ENCODE measurements at places on chromosomes 11 and 22.

GRCh38 chr11:83122766-83123165 lies 34.2 kb upstream of the PCF11 start:
- DNase-seq, result no peak

DNA sequence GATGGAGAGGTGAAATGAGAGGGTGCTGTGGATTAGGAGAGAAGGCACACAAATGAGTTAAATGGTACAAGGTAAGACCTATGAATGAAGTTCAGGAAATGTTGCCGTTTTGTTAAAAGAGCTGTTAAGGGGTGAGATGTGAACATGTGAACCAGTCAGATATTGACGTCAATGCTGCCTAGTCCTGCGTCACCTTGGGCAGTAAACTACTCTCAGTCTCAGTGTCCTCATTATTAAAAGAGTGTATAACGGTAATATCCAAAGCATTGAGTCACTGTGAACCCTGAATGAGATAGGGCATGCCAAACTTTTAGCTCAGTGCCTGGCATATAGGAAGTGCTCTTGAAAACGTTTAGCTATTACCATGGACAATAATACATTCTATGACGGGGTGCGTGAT lies 32.4 kb upstream of the SORL1-AS1 start:
- DNase-seq, result no peak

DNA sequence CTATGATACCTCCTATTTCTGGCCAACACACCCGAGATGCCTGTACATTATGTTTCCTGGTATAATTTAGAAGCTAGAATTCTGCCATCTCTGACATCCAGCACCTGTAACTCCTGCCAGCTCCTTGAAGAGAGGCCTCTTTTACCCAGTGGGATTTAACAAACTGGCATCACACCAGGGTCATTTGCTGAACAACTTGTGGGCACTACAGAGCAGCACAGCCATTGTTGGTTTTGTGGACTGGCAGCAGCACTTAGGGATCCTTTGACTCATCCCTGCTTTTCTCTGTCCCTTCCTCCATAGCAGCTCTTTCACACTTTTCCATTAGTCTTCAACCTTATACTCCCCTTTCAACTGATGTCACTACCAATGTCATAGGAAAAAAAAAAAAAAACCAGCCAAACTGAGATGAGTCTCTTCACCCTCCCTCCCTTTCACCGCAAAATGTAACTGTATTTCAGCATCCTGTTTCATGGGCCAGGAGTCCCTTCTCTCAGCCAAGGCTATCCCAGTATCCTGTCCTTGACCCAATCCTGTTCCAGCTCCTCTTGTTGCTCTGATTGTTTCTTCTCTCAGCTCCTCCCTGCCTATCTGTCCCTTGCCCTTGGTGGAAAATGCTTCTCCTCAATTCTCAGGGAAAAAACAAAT lies 68.7 kb downstream of the PPFIBP2 start:
- DNase-seq, result no peak

- no peak for DNase-seq
Observed at GRCh38 chr11:110907629-110908028, 195.4 kb upstream of the ARHGAP20 start.

GRCh38 chr11:65224930-65225278 lies 36.9 kb upstream of the POLA2 start:
- no peak for DNase-seq

DNA sequence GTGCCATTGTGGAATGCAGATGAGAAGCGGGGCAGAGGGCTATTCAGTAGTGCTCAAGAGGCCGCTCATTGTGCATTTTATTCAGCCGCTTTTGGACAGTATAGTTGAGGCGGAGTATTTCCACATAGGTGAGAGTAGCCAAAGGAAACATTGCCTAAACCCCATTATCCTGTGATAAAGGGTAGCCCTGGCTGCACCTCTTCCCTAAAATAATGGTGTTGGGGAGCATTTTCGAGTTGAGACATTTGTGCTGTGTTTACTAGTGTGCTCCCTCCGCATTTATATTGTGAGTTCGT lies 68.8 kb downstream of the SPECC1L start:
- no peak for DNase-seq

- no peak for DNase-seq
Observed at GRCh38 chr11:41522391-41522790, 62.9 kb upstream of the LRRC4C start.

GRCh38 chr11:733072-733471 lies 14.2 kb upstream of the TALDO1 start:
- DNase-seq, result no peak

- DNase-seq, result no peak
Observed at GRCh38 chr22:28410050-28410816, 269.4 kb downstream of the TTC28 start.

- DNase-seq, result no peak
Observed at GRCh38 chr22:48700566-48701295, 1126.9 kb downstream of the BRD1 start.

- DNase-seq, result no peak
Observed at GRCh38 chr11:10899121-10899830, 41.4 kb upstream of the ZBED5 start.

DNA sequence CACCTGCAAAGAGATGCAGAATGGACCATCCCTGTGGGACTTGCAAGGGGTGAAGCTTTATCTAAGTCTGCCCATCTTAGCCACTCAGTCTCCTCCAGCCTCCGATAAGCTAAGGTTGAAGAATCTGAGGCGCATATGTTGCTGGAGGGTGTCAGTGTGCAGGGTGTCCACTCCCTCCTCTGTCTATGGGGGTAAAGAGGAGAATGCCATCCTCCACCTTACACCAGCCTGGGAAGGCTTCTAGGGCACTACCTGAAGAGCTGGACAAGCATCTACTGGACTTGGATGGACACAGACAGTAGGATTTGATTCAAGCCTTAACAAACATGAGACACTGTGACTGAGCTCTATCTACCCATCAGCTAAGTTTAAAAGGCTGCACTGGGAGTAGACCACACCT lies 46.5 kb downstream of the TMEM123 start:
- DNase-seq, result no peak

GRCh38 chr22:26904483-26904882 lies 247.1 kb downstream of the MIAT start:
- DNase-seq, result no peak

GRCh38 chr11:316891-317301 lies 3.1 kb downstream of the IFITM1 start:
- DNase-seq, result no peak

DNA sequence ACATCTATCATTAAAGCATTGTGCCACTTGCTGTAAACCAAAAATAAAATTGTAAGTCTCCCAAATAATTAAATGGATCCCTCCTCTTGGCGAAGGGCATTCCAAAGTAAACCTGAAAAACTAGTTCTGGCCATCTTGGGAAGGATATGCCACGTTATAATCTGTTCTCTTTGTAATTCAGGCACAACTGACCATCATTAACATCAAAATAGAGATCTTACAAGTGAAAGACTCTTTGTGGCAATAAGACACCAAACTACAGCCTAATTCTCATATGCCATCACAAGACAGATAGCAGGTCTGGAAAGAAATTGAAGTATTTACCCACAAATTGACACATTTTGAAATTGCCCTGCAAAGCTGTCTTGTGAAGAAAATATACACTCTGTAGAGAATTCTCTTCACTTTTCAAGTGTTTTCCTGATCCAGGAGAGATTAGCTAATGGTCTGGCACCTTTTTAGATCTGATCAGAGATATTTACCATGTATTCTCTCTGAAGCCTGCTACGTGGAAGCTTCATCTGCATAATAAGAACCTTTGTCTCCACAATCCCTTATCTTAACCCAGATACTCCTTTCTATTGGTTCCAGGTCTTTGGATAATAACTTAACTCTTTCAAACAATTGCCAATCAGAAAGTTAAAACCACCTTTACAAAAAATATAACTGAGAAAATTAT lies 630.4 kb upstream of the CCDC179 start:
- DNase-seq, result no peak

GRCh38 chr11:111186308-111186915 lies 59.1 kb upstream of the POU2AF2 start:
- no peak for DNase-seq

GRCh38 chr11:132318421-132319157 lies 948.2 kb downstream of the NTM start:
- no peak for DNase-seq

DNA sequence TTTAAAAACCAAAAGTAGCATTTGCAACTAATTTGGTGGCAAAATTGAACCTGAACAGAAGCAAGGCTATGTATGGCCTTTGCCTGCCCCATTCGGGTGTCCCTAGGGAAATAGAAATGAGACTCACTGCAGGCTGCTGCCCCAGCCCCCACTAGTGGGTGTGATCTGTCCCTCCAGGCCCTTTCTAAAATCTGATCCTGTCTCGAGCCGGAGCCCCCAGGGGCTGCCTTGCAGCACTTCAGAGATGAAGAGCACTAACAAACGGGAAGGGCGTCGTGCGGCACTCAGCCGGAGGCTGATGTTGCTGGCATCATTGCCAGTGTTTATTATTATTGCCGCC lies 43.2 kb downstream of the CD82 start:
- DNase-seq, result no peak

DNA sequence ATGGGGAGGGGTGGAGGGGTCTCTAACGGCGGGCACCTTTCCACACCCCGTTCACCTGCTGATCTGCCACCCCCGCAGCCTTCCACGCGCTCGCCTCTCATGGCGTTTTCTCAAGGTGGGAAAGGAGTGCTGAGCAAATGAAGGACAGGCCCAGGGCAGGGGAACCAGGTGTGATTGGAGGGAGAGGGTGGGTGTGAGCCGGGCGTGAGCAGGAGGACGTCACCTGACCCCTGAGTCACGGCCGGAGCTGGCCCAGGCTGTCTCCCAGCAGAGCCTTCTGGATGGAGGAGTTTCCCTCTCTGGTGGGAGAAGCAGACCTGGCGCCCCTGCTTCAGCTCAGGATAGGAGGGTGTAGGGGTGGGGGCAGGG lies 14.0 kb upstream of the ARHGAP8 start:
- no peak for DNase-seq

- DNase-seq, result no peak
Observed at GRCh38 chr11:100863080-100863581, 176.0 kb downstream of the ARHGAP42 start.

- no peak for DNase-seq
Observed at GRCh38 chr11:31355131-31355530, 14.4 kb downstream of the DCDC1 start.

DNA sequence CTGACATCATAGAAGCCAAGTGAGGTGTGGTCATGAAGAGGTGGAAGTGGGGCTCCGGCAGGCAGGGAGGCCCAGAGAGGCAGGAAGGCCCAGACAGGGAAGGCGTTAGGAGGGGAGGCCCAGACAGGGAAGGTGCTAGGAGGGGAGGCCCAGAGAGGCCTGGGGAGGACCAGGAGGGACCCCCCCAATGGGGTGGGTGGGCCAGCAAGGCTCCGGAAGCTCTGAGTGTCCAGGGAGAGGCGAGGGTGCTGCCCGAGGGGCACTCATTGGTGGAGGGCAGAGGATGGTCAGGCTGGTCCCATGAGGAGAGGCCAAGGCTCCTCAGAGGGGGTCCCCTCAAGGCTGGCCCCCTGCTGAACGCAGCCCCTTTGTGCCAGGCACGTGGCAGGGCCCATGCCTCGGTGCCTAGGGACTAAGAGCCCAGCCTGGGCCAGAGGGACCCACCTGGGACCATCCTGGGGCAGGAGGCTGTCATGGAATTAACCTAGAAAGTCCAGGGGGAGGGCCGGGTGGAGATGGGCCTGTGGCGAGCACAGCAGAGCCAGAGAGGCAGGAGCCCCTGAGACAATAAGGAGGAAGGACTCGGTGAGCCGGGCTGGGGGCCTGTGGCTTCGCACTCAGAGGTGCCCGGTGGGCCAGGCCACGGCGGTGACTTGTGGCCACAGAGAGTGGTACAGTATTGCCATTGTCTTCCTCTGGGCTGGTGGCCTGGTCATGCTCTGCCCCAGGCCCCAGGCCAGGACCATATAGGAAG lies 12.2 kb downstream of the PHLDA2 start:
- no peak for DNase-seq

- no peak for DNase-seq
Observed at GRCh38 chr22:44050766-44051355, 26.8 kb downstream of the PARVB start.

DNA sequence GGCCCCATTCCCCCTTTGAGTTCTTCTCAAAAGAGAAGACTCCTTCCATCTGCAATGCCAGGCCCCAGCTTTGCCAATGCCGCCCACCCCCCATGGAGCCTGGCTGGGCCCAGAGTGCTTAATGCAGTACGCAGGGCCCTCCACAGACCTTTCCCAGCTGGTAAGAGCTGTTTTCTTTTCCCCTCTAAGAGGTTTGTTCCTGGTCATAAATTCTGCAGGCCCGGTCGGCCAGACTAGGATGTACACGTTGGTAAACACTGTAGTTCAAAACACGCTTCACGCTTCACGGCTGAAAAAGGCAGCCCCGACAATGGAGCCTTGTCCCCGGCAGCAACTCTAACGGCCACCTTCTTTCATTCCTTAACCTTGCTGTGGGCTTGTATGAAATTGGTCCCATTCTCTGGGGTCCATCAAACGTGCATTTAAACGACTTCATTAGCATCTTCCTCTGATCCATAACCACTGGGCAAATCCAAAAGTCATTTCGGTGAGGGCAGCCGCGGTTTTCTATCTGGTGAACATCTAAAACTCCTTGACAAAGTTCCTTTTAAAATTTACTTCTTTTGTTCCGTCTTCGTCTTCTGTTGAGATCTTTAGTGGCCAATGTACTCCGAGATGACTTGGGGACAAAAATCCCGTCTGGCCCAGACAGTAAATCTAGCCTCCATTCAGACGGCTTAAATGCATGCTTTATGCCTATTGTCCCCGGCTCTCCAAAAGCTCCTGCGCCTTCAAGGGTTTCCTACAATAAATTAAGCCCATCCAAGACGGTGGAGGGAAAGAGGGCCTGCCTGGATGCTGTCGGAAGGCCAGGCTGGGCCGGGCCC lies 60.0 kb upstream of the MYEOV start:
- DNase-seq, result no peak

GRCh38 chr11:119975561-119976152 lies 162.3 kb downstream of the TRIM29 start:
- DNase-seq, result no peak

DNA sequence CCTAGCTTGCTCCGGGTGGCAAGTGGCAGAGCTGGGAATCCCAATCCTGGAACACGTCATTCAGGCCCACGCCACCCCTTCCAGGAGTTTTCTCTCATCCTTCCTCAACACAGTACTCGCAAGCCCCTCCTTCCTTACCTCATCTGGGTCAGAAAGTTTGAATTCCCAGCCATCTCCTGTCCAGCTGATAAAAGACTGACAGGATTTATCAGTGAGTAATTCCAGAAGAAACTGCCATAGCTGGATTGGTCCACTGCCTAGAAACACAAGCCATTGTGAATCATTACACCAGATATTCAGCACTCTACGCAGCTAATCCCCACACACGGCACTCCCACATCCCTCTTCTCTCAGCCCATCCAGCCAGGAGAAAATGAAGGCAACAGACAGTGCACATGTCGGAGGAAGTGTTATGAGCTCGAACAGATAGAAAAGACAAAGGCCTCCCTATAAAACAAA lies 124.0 kb downstream of the ETS1 start:
- DNase-seq, result no peak
